Sigmoid colon (tissue), 7 donors: ENCODE measurements at places on chromosomes 1 and 21. TPM values are rescaled to one million over a fixed set of nuclear protein-coding genes. Genes with fewer than 3 reads are reported as not detected.

The RORC gene
- total RNA-seq = 0.27 TPM

The OMA1 gene
- total RNA-seq = 52.5 TPM

The NID1 gene
- 149 TPM for total RNA-seq

The PLXNA2 gene
- 5.1 TPM for total RNA-seq

The NOC2L gene
- total RNA-seq = 27.1 TPM

- no peaks in the 10 kb centered on the region for H3K4me1 ChIP-seq
- DNase-seq = peak; percentile 68
- H3K36me3 ChIP-seq = peaks cover 21% of the 10 kb centered on the region
- H3K27ac ChIP-seq = peak overlapping the region; percentile 92
- H3K27me3 ChIP-seq = no peaks in the 10 kb centered on the region
- peak overlapping the region; percentile 81 for H3K4me3 ChIP-seq
Observed at GRCh38 chr1:26890467-26890796, 349 bp upstream of the GPN2 start.

- no peaks in the 10 kb centered on the region for H3K36me3 ChIP-seq
- H3K27me3 ChIP-seq = no peaks in the 10 kb centered on the region
- no peak for DNase-seq
- no peaks in the 10 kb centered on the region for H3K4me1 ChIP-seq
Observed at GRCh38 chr1:100321506-100321905, 30.8 kb upstream of the CDC14A start.

DNA sequence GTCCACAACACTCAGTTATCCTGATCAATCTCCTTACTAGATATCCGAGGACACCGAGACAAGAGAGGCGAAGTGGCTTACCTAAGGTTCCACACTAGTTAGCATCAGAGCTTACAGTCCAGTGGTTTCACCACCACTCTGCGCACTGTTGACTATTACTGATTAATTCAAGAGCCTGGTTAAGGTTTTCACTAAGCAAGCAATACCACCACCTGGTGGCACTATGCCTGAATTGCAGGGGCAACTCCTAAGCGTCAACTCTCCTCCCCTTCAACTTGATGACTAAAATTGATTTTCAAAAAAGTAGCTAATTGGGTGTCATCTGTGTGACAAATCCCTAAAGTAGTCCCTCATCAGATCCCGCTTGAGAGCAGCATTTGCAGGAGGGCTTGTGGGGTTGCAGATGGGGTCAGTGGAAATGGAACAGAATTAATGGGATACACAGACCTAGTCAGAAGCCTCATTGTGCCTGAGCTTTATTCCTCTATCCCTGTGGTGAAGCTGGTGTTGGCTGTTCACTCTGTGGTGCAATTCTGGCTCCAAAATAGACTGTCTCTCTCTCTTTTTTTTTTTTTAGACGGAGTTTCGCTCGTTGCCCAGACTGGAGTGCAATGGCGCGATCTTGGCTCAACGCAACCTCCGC, 9.1 kb downstream of the TTC22 start:
- peaks cover 39% of the 10 kb centered on the region for H3K4me1 ChIP-seq
- DNase-seq = no peak
- no peaks in the 10 kb centered on the region for H3K27me3 ChIP-seq
- H3K4me3 ChIP-seq = no peak overlapping the region

- H3K27ac ChIP-seq = no peak overlapping the region
- H3K4me1 ChIP-seq = peaks cover 10% of the 10 kb centered on the region
Observed at GRCh38 chr1:206453111-206453510, 17.2 kb upstream of the IKBKE start.

- peaks cover 79% of the 10 kb centered on the region for H3K4me1 ChIP-seq
- no peak for DNase-seq
- no peak overlapping the region for H3K27ac ChIP-seq
Observed at GRCh38 chr21:29318354-29318753, 19.6 kb downstream of the BACH1 start.

GRCh38 chr21:40143822-40144525, 276.7 kb downstream of the PCP4 start:
- H3K27me3 ChIP-seq = no peaks in the 10 kb centered on the region
- no peak for DNase-seq
- no peak overlapping the region for H3K27ac ChIP-seq
- no peaks in the 10 kb centered on the region for H3K36me3 ChIP-seq

- H3K36me3 ChIP-seq = peaks cover 70% of the 10 kb centered on the region
- H3K27ac ChIP-seq = peak overlapping the region; percentile 99
- peak overlapping the region; percentile 10 for H3K4me3 ChIP-seq
Observed at GRCh38 chr1:6596351-6596750, 6.3 kb downstream of the KLHL21 start.

- peaks cover 20% of the 10 kb centered on the region for H3K4me1 ChIP-seq
- DNase-seq = no peak
- no peaks in the 10 kb centered on the region for H3K27me3 ChIP-seq
- H3K36me3 ChIP-seq = peaks cover 9% of the 10 kb centered on the region
Observed at GRCh38 chr1:204451352-204452124, 39.9 kb upstream of the PPP1R15B start.

DNA sequence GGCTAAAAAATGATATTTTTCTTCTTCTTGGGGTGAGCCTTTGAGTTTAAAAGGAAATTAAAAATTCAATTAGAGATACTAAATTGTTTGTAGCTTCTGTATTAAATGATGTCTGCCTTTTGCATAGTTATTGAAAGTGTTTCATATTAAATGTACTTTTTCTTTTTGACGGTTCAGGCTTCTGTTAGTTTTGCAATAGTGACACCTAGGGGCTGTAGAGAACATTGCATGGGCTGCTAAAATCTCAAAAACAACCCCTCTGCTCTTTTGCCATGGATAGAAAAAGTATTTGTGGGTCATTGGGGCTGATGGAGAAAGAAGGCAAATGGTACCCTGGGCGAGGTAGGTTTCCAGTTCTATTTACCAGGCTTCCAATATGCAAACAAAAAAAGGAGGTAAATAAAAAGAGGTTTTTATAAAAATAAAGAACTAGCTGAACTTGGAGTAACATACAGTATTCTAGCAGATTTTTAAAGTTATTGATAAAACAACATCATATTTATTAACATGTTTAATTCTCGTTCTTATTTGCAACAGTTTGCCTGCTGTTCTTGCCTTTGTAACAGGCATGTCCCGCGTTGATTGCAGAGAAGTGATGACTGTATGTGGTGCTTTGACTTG, 115.4 kb upstream of the HOOK1 start:
- peak overlapping the region; percentile 56 for H3K27ac ChIP-seq
- H3K36me3 ChIP-seq = no peaks in the 10 kb centered on the region
- no peaks in the 10 kb centered on the region for H3K27me3 ChIP-seq
- H3K4me3 ChIP-seq = no peak overlapping the region

- H3K27ac ChIP-seq = no peak overlapping the region
- no peak for DNase-seq
- H3K36me3 ChIP-seq = no peaks in the 10 kb centered on the region
Observed at GRCh38 chr1:198939956-198940355, 301.1 kb downstream of the PTPRC start.

DNA sequence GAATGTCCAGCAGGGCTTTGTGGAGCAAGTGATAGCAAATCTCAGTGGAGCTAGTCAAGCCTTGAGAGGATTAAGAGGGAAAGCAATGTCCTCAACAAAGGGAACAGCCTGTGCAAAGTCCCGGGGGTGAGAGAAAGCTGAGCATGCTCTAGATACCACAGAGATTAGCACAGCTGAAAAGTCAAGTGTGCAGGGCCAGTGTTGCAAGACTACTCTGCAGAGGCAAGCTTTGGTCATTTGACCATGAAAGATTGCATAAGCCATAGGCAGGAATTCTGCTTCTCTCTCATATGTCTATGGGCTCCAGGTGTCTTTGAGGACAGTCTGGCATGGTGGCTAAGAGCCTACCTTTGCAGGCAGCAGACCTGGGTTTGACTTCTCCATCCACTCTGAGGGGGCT, 181.0 kb upstream of the JUN start:
- no peaks in the 10 kb centered on the region for H3K4me1 ChIP-seq
- no peaks in the 10 kb centered on the region for H3K36me3 ChIP-seq
- H3K27me3 ChIP-seq = no peaks in the 10 kb centered on the region
- H3K27ac ChIP-seq = no peak overlapping the region
- no peak for DNase-seq

DNA sequence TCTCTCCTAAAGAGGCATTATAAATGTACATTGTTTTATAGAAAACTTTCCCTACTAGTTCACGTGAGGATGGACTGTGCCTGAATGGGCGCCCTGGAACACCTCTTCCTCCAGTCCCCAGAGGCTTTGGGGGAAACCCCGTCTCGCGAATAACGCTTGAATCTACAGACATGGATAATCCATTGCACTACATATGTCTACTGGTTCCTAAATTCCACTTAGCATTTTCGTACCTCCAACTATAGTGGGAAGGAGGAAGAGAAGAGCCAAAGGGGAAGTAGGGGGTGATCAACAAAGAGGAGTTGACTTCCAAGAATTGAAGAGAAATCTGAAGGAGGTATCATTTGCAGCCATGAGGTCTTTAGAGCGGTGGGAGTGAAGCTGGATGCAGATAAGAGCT, 11.1 kb downstream of the BARHL2 start:
- H3K36me3 ChIP-seq = no peaks in the 10 kb centered on the region
- no peak for DNase-seq
- H3K27ac ChIP-seq = no peak overlapping the region
- H3K27me3 ChIP-seq = peaks cover 99% of the 10 kb centered on the region
- H3K4me3 ChIP-seq = no peak overlapping the region
- H3K4me1 ChIP-seq = peaks cover 18% of the 10 kb centered on the region

DNA sequence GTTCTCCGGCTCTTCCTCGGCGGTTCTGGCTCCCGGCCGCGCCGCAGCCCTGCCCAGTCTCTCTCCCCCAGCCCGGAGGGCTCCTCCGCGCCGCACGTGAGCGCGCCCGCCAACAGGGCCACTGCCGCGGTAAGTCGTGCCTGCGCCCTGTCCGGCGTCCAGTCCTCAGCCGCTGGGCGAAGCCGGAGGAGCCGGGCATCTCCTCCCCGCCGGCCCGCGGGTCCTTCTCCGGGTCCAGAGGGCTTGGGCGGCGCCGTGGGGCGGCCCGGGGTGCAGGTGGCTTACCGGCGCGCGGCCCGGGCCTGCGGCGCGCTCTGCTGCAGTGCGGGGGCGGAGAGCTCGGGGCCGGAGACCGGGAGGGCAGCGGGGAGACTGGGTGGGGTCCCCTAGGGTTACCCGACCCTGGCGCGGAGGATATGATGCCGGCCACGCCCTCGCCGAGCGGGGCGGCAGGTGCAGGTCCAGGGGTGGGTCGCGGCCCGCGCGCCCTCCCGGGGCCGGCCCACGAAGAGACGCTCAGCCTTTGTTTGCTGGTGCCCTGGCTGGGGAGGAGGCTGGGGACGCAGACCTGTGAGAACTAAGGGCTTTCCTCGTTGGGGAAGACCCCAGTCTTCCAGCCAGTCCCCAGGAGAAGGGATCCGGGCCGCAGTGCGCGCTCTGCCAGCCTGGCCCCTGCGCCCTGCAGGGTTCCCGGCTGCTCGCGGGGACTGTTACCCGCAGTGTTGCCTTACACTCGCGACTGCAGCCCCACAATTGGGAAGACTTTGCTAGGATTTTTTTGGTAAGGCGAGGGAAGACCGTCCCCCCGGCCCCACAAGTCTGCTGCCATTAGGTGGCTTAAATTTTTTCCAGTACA, at the start of gene DOP1B:
Gene DOP1B, plus strand, starts transcription at position 10 of the 856 bp plus-strand sequence. CDS start 7,910 bp downstream, outside the sequence.
- DNase-seq = no peak
- H3K27me3 ChIP-seq = no peaks in the 10 kb centered on the region
- no peaks in the 10 kb centered on the region for H3K36me3 ChIP-seq
- H3K27ac ChIP-seq = peak within 1 kb of the TSS; percentile 86
- peak within 1 kb of the TSS; percentile 82 for H3K4me3 ChIP-seq

DNA sequence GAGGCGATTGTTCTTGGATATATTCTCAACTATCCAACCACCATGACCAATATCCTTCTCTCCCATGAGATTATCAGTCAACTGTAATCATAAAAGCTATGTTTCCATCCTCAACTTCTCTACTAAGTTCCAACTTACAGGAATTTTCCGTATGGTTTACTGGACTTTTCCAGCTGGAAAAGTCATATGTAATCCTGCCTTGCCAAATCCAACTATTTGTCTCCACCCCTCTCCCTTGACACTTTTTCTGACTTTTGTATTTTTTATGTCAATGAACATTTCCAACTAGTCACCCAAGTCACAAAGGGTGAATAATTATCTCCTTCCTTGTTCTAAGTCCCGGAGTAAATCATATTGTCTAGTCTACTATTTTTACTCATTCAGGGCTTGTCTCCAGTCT, 293.1 kb downstream of the USP25 start:
- H3K27ac ChIP-seq = no peak overlapping the region
- no peaks in the 10 kb centered on the region for H3K36me3 ChIP-seq
- H3K4me1 ChIP-seq = no peaks in the 10 kb centered on the region
- no peak for DNase-seq

- DNase-seq = no peak
- no peak overlapping the region for H3K27ac ChIP-seq
- peaks cover 26% of the 10 kb centered on the region for H3K4me1 ChIP-seq
- H3K36me3 ChIP-seq = no peaks in the 10 kb centered on the region
- no peak overlapping the region for H3K4me3 ChIP-seq
Observed at GRCh38 chr1:8602471-8603219, 214.8 kb downstream of the RERE start.

DNA sequence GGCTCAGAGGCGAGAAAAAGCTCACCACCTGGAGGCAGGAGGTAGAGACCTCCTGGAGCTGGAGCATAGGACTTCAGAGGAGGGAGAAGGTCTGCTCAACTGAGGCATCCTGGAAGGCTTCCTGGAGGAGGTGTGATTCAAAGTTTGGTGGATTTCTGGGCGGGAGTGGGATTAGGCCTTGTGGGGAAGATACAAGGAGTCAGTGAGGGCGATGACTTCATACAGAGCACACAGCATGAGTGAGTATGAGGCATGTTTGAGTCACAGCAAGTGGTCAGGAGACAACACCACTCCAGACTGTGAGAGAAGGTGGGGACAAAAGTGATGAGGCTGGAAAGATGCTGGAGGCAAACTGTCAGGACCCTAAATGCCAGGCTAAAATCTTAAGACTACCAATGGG, 77.6 kb downstream of the MATN1 start:
- DNase-seq = no peak
- H3K27ac ChIP-seq = no peak overlapping the region
- H3K27me3 ChIP-seq = peaks cover 20% of the 10 kb centered on the region
- no peaks in the 10 kb centered on the region for H3K36me3 ChIP-seq
- no peaks in the 10 kb centered on the region for H3K4me1 ChIP-seq

DNA sequence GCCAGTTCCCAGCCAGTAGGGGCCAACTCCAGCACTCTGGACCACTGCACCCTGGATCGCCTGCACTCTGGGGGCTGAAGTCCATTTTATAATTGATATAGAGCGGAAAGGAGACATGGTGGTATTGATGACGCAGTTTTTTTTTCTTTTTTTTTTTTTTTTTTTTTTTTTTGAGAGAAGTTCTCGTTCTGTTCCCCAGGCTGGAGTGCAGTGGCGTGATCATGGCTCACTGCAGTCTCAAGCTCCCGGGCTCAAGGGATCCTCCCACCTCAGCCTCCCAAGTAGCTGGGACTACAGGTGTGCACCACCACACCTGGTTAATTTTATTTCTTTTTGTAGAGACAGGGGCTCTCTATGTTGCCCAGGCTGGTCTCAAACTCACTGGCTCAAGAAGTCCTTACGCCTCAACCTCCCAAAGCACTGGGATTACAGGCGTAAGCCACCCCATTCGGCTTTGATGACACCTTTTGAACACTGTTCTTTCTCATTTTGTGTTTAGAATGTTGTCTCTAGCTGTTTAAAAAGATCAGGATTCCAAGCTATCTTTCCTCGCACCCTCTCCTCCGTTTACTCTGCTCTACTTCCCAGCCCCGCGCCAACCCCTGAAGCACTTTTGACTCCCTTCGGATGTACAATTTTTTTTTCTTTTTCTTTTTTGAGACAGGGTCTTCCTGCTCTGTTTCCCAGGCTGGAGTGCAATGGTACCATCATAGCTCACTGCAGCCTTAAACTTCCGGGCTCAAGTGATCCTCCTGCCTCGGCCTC, 960 bp downstream of the MX2 start:
- H3K4me3 ChIP-seq = peak overlapping the region; percentile 31
- H3K36me3 ChIP-seq = no peaks in the 10 kb centered on the region
- peak overlapping the region; percentile 73 for H3K27ac ChIP-seq
- no peaks in the 10 kb centered on the region for H3K27me3 ChIP-seq
- no peak for DNase-seq
